ENCODE measurements at places on chromosomes 2 and 18.
A peak's percentile ranks its signal among the peaks of the same experiment; 100 is the strongest.

DNA sequence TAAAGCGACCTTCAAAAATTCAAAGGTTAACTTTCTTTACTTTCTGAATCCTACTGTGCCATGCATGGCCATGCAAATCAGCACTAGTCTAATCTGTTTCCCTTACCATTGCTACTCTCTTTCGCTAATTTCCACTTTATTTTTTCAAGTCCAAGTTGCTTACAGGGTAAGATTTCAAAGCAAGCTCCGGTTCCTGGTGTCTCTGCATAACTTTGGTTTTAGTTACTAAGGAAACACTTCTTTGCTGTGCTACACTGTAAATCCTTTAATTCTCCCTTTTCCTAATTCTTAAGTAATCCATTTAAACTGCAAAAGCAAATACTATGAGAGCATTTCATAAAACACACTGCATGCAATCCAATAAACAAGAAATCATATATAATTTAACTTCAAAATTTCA lies 383.5 kb upstream of the LYPD1 start:
- DNase-seq: no peak

GRCh38 chr2:117170897-117171296 lies 643.6 kb upstream of the DDX18 start:
- no peak for DNase-seq

GRCh38 chr2:85772019-85772745 lies 18.4 kb downstream of the ATOH8 start:
- DNase-seq: no peak

- peak; percentile 56 for DNase-seq
These were observed 16.6 kb downstream of the MALT1 start for GRCh38 chr18:58687871-58688308.
